Suprapubic skin (tissue), 4 donors: ENCODE measurements at places on chromosomes 12 and 14.

GRCh38 chr12:82057770-82058169 is 298.6 kb upstream of the PPFIA2 start:
- no peak for DNase-seq

- DNase-seq: no peak
Measured at GRCh38 chr12:129067491-129067890, 214.2 kb downstream of the GLT1D1 start.

- DNase-seq: no peak
Measured at GRCh38 chr14:94382716-94383596, 5.4 kb downstream of the SERPINA1 start.

DNA sequence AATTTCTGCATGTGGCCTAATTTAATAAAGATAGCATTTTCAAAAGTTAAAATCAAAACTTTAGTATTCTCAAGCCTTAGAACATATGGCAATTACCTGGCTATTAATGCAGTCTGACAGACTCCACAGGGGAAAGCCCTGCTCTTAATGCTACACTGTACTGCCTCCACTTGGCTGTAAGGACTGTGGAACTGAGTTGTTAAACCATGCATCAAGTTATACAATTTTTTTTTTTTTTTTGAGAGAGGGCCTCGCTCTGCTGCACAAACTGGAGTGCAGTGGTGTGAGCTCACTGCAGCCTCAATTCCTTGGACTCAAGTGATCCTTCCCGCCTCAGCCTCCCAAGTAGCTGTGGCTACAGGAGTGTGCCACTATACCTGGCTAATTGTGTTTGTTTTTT is 19.0 kb upstream of the NDUFA12 start:
- DNase-seq: no peak

DNA sequence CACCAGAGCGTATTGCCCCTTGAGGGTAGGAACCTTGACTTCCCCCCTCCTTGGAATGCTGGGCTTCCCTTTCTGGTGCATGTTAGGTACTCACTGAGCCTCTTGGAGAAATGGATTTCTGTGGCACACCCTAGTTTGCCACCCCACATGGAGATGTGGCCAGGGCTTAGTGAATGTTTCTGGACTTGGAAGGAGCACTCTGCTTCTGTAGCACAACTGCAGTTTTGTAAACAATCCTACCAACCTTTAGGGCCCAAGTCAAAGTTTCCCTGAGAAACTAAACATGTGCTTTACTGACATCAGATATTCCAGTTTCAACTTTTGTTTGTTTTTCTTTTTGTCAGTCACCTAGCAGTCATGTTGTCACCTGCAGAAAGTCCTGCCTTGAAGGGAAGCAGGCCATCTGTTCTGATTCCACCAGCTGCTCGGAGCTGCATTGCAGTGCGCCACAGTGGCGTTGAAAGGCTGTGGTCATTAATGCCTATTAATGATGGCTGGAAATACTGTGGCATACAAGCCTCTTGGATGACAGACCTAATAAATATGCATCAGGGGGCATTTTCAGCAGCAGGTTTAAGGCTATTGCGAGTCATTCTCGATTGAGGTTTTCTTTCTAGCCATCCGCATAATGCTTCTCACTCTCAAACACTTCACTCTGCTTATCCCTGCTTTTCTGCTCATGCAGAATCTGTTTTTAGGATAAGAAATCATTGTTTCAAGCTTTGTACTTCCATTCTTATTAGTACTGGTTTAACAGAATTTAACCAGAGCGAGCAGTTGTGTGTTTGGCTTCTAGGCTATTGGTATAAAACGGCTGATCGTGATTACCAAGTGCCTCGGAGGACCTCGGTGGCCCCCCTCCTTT is 7.8 kb downstream of the PELI2 start:
- DNase-seq: no peak

DNA sequence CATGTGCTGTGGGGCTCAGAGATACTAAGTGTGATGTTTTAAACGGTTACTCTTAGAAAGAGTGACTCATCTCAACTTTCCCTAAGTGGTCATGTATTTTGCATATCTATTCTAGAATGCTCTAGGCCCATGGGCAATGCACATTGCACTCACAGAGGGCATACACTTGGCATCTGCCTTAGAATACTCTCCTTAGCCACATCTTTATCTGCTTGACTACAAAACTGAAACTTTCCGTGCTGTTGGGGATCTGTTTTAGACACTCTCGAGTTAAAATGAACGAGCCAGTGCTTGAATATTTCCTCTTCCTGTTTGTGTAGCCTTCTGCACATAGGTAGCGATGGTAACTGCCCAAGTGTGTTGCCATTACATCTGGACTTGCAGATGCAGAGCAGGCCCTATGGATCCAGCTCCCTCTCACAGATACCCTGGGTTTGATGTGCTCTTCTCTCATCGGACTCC is 180.5 kb downstream of the CAND1 start:
- no peak for DNase-seq

GRCh38 chr14:100773331-100774163 is 46.9 kb downstream of the DLK1 start:
- no peak for DNase-seq

- DNase-seq: no peak
Measured at GRCh38 chr14:60656686-60657455, 7.6 kb upstream of the SIX1 start.

GRCh38 chr12:69701826-69702225 is 2.7 kb upstream of the BEST3 start:
- DNase-seq: no peak

DNA sequence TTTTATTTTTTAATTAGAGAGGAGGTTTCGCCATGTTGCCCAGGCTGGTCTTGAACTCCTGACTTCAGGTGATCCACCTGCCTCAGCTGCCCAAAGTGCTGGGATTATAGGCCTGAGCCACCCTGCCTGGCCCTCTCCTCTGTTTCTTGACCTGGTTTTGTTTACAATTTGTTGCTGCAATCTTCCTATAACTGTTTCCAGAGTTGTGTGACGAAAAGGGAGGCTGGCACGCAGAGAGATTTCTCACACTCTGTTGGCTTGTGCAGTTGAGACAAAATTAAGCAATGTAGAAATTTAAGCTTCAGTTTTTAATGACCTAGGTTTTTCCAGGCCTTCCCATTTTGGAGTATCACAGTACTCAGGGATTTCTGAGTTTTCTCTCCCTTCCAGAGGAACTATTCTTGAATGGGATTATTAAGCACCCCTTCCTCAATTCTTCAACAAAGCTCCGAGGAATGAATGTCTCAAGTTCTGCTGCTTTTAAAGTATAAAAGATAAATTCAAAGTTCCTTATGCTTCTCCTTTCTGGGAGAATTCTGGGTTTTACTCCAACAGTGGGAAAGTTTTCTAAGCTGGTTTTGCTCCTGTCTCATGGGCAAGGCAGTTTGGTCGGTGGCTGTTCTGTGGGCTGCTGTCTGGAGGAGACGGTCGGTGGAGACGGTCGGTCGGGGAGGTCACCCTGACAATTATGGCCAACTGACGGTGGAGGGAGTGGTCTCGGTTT is 20.4 kb upstream of the FOS start:
- no peak for DNase-seq

- DNase-seq: peak; percentile 34
Measured at GRCh38 chr12:57753756-57754337, 1.1 kb upstream of the MARCHF9 start.

DNA sequence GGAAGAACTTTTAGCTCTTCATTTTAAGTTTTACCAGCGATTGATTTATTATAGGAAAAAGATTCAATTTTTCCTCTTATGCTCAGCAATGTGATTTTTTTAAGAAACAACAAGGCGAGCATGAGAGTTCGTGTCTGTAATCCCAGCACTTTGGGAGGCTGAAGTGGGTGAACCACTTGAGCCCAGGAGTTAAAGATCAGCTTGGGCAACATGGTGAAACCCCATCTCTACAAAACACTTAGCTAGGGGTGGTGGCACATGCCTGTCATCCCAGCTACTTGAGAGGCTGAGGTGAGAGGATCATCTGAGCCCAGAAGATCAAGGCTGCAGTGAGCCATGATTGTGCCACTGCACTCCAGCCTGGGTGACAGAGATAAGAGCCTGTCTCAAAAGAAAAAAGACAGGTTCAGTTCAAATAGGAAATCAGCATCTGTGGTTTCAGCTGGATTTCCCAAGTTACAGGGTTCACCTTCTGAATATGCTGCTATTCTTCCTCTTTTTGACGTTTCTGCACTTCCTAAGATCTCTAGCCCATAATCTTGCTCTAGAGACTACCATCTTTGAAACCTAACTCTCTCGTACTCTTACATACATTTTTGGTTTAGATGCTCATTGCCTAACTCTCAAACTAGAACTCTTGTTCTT is 274.7 kb downstream of the SEC23A start:
- no peak for DNase-seq

- DNase-seq: no peak
Measured at GRCh38 chr14:104265918-104266630, 127.7 kb downstream of the KIF26A start.

DNA sequence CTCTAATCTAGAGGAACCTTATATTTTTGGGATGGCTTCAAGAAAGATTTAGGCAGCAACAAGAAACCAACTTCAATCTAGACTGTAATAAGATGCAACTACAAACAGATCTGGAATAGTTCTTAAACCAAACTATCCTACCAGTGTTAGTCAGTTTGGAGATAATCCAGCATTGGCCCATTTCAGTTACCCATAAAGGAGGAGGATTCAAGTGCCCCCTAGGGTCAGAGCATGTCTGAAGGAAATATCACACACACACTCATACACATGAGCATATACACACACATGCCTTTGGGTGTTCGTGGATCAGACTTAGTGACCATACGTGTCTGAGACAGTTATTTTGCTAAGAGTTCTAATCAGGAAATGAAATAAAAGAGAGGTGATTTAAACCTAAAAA is 261.2 kb downstream of the ADAMTS20 start:
- no peak for DNase-seq

DNA sequence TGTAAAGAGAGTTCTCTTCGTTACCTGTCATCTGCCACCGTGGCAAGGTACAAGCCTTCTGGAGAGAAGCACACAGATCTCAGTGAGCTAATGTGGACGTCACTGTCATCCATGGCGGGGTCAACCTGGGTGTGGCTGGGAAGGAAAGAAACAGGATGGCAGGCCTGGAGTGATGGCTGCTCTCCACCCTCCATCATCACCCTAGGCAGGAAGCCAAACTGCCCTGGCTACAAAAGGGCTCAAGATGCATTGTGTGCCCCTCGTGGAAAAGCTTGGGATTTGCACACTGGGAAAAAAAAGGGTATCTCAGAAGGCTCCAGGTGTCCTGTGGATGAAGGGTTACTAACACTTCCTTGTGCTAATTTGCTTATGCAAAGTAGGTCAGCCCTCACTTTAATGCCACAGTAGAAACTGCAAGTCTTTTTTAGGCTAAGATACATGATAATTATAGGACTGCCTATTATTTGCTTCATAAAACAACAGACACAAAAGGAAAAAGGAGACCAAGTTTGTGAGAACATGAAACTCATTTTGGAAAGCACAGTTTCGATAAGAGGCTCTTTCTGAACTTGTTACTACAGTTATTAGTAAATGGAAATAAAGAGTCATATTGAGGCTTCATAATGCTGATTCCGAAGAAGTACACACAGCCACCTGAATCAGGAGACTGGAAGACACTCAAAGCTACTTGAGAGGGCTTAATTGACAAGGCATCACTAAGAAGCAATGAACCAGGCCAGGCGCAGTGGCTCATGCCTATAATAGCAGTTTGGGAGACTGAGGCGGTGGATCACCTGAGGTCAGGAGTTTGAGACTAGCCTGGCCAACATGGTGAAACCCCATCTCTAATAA is 18.9 kb downstream of the RFC5 start:
- DNase-seq: no peak

GRCh38 chr12:122381021-122381420 is 41.4 kb downstream of the CLIP1 start:
- DNase-seq: no peak
